Astrocyte (in vitro differentiated cells and primary cell): ENCODE measurements at places on chromosomes 3 and 15.

DNA sequence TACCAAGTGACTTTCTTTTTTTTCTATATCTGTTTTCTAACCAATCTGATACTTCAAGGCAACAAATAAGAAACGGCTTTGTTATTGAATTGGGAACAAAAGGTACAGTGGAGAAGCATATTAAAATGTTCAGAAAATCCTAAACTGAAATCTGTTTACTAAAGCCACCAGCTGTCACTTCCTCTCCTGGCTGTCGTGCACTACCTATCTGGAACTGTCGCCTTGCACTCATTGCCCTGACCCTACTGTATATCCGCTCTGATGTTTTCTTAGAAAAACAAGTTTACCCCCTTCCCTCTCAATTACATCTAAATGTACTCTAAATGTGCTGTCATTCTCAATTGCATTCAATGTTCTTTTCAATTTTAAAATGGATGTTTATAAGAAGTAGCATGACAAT is 439.8 kb upstream of the ARRDC4 start:
- no peak overlapping the region for H3K4me3 ChIP-seq
- no peaks in the 10 kb centered on the region for H3K4me1 ChIP-seq
- H3K36me3 ChIP-seq, result no peaks in the 10 kb centered on the region
- no peak overlapping the region for H3K27ac ChIP-seq

- no peak overlapping the region for H3K4me3 ChIP-seq
- no peak for DNase-seq
- H3K27ac ChIP-seq, result no peak overlapping the region
- no peaks in the 10 kb centered on the region for H3K4me1 ChIP-seq
- no peaks in the 10 kb centered on the region for H3K27me3 ChIP-seq
Measured at GRCh38 chr3:88678747-88679146, 428.7 kb upstream of the EPHA3 start.

- peaks cover 6% of the 10 kb centered on the region for H3K4me1 ChIP-seq
- DNase-seq, result no peak
- H3K27me3 ChIP-seq, result no peaks in the 10 kb centered on the region
- H3K36me3 ChIP-seq, result no peaks in the 10 kb centered on the region
Measured at GRCh38 chr3:48739617-48739954, 22.6 kb upstream of the IP6K2 start.

- peak overlapping the region; percentile 93 for H3K4me3 ChIP-seq
- H3K36me3 ChIP-seq, result no peaks in the 10 kb centered on the region
- H3K4me1 ChIP-seq, result peaks cover 15% of the 10 kb centered on the region
- H3K27me3 ChIP-seq, result no peaks in the 10 kb centered on the region
- peak; percentile 62 for DNase-seq
- H3K27ac ChIP-seq, result peak overlapping the region; percentile 86
Measured at GRCh38 chr3:97822359-97822775, 556 bp downstream of the CRYBG3 start.

GRCh38 chr15:23629234-23629805 is 18.3 kb downstream of the MAGEL2 start:
- H3K27me3 ChIP-seq, result no peaks in the 10 kb centered on the region
- H3K27ac ChIP-seq, result no peak overlapping the region
- no peaks in the 10 kb centered on the region for H3K4me1 ChIP-seq
- no peak for DNase-seq
- H3K36me3 ChIP-seq, result no peaks in the 10 kb centered on the region
- no peak overlapping the region for H3K4me3 ChIP-seq

DNA sequence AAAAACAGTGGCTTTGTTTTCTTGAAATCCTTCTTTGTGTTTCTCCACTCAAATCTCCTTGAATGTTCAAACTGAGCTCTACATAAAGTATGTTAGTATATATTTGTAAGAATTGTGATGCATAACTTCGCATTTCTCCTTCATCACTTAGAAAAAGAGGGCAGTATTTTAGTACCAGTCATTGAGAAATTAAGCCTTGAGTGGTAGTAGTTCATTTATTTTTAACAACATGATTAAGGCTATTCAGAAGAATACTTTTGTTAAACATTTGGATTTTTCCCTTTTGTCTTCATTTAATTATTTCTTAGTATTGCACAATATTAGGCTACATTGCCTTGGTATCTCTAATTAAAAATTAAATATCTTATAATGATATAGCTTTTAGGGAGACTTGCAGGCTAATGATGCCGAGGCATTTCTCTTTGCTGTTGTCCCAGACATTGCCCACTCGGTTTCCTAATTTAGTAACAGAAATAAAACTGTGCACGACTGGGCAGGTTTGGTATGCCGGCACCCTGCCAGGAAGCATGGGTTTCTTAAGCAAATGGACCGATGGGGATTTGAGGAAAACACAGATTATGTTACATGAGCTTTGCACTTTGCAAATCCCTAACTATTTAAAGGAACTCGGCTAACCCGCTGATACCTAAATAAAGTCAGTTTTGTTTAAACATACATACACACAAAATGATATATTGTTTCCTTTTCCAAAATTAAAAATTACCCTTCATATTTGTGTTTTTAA is 54.7 kb downstream of the LRRC28 start:
- H3K27ac ChIP-seq, result no peak overlapping the region
- no peaks in the 10 kb centered on the region for H3K36me3 ChIP-seq
- H3K27me3 ChIP-seq, result no peaks in the 10 kb centered on the region
- peaks cover 21% of the 10 kb centered on the region for H3K4me1 ChIP-seq
- peak; percentile 84 for DNase-seq

DNA sequence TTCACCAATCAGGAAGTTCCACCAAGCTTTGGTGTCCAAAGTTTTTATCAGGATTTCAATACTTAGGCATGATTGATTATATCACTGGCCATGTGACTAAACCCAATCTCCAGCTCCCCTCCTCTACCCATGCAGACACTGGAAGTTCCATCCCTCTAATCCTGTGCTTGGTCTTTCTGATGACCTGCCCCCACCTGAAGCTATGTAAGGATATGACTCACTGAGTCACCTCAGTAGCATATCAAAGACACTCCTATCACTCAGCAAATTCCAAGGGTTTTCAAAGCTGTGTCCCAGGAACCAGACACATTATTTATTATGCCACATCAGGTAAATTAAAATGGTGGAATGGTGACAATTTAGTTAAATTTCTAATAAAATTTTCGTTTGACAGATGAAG is 158.9 kb downstream of the TAFA4 start:
- H3K4me1 ChIP-seq, result no peaks in the 10 kb centered on the region
- no peaks in the 10 kb centered on the region for H3K36me3 ChIP-seq
- no peaks in the 10 kb centered on the region for H3K27me3 ChIP-seq
- no peak for DNase-seq

GRCh38 chr3:43233062-43233461 is 53.3 kb upstream of the SNRK start:
- no peak overlapping the region for H3K4me3 ChIP-seq
- H3K27me3 ChIP-seq, result peaks cover 3% of the 10 kb centered on the region
- no peak for DNase-seq
- no peaks in the 10 kb centered on the region for H3K4me1 ChIP-seq

GRCh38 chr3:176375519-176375918 is 821.8 kb downstream of the TBL1XR1 start:
- H3K27me3 ChIP-seq, result no peaks in the 10 kb centered on the region
- no peaks in the 10 kb centered on the region for H3K36me3 ChIP-seq
- H3K4me3 ChIP-seq, result no peak overlapping the region
- peak; percentile 1 for DNase-seq
